ENCODE measurements at places on chromosomes 16 and 17.

DNA sequence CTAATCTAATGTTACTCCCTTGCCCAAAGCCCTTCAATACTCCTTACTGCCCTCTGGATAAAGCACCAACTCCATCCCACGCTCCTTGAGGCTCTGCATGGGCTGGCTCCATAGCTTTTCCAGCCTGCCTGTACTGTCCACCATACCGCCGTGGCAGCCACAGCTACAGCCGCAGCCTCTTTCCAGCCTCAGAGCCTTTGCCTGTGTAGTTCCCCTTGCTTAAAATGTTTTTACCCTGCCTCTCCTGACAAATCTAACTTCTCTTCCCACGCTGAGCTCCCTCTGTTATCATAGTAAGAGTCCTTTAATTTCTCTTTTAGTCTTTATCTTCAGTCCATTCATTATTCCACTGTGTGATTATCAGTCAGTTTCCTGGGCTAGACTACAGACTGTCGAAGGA, 22.0 kb downstream of the TEX14 start:
- DNase-seq, result no peak

GRCh38 chr16:51237207-51237606, 86.1 kb upstream of the SALL1 start:
- DNase-seq, result no peak

DNA sequence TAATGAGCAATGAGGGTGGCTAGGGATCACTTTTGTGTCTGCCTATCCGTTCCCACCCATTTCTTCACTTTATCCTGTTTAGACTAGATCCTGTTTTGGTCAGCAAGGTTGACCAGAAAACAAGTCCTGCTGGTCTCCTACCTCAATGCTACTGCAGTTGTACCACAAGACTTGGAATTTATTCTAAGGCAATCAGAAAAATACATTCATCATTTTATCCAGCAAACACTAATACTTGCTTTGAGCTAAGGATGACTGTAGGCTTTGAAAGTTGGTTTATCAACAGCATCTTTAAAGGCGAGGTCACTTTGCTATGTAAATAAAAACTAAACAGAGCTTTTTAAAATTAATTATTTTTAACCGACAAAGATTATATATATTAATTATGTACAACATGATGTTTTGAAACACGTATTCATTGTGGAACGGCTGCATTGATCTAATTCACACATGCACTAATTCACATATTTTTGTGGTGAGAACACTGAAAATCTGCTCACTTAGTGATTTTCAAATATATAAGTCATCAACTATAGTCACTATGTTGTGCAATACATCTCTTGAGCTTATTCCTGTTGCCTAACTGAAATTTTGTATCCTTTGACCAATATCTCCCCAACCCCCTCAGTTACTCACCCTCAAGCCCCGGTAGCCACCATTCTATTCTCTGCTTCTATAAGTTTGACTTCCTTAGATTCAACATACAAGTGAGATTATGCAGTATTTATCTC, 125.9 kb upstream of the HS3ST3A1 start:
- no peak for DNase-seq

GRCh38 chr16:86049641-86050040, 150.7 kb downstream of the IRF8 start:
- no peak for DNase-seq

GRCh38 chr17:75906143-75906884, 1.6 kb upstream of the MRPL38 start:
- no peak for DNase-seq
